ENCODE measurements at places on chromosomes 16 and 17.

- no peak for DNase-seq
These were observed 64.7 kb downstream of the KLHDC4 start for GRCh38 chr16:87701078-87701460.

DNA sequence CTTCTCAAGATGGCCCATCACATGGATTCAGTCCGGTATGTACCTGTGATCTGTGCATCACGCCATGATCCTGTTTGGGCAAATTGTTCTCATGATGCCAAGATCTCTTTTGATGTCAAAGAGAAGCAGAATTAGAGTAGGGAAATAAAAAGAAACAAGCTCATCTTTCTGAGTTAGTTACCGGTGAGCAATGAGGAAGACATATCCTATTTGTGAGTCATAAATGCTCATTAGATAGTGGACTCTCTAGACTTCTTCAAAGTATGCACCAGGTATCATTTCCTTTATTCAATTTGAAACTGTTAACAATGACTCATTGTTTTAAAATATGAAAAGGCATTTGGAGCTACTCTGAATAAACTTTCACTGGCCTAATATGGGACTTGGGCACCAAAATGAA, 8.0 kb upstream of the KRTAP4-12 start:
- DNase-seq: no peak

DNA sequence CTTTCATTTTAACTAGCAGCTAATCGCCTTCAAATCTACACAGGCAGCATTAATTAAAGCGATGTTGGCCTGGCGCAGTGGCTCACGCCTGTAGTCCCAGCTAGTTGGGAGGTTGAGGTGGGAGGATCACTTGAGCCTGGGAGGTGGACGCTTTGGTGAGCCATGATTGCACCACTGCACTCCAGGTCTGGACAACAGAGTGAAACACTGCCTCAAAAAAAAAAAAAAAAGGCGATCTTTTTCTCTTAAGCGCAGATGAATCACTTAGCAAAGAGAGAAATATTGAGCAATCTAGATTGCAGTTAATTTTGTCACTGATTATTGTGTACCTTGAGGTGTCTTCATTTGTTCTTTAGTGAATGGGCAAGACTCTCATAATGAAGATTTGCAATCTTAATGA, 12.4 kb downstream of the SNTB2 start:
- DNase-seq: no peak

- no peak for DNase-seq
These were observed 48.4 kb downstream of the FBXL20 start for GRCh38 chr17:39352986-39353385.

- no peak for DNase-seq
These were observed 27.7 kb upstream of the SBK1 start for GRCh38 chr16:28264656-28265055.

- no peak for DNase-seq
These were observed 4.2 kb upstream of the RPH3AL start for GRCh38 chr17:356671-357434.

- DNase-seq: peak; percentile 66
These were observed 40.6 kb upstream of the ARL6IP1 start for GRCh38 chr16:18841833-18842525.

GRCh38 chr16:23509441-23509754, 896 bp downstream of the GGA2 start:
- no peak for DNase-seq

DNA sequence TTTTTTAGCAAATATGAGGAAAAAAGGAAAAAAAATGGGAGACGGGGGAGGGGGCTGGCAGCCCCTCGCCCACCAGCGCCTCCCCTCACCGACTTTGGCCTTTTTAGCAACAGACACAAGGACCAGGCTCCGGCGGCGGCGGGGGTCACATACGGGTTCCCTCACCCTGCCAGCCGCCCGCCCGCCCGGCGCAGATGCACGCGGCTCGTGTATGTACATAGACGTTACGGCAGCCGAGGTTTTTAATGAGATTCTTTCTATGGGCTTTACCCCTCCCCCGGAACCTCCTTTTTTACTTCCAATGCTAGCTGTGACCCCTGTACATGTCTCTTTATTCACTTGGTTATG, 1.2 kb upstream of the TMEM88 start:
- DNase-seq: no peak

DNA sequence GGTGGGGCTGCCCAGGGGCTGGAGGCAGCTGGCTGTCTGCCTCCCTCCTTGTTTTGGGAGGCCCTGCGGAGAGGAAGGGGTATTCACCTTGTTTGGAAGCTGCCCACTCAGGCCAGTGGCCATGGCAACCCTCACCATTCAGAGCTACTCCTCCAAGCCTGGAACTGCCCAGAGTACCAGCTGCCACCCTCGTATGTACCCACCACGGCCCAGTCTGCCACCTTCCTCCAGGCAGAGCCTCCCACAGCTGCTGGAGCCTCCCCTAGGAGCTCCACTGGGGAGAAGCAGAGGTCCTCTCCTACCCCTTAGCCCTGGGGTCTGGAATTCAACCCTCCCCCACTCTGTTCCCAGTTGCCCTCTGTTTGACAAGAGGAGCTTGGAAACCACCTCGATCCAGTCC, 90.7 kb downstream of the AXIN2 start:
- no peak for DNase-seq

GRCh38 chr16:90084215-90084950, 7.3 kb upstream of the PRDM7 start:
- DNase-seq: no peak

- DNase-seq: no peak
These were observed 132.1 kb downstream of the CDH13 start for GRCh38 chr16:82758904-82759303.

GRCh38 chr16:86497551-86498021, 12.7 kb upstream of the FOXF1 start:
- no peak for DNase-seq

GRCh38 chr16:27973678-27974077, 89.8 kb downstream of the GSG1L start:
- no peak for DNase-seq

DNA sequence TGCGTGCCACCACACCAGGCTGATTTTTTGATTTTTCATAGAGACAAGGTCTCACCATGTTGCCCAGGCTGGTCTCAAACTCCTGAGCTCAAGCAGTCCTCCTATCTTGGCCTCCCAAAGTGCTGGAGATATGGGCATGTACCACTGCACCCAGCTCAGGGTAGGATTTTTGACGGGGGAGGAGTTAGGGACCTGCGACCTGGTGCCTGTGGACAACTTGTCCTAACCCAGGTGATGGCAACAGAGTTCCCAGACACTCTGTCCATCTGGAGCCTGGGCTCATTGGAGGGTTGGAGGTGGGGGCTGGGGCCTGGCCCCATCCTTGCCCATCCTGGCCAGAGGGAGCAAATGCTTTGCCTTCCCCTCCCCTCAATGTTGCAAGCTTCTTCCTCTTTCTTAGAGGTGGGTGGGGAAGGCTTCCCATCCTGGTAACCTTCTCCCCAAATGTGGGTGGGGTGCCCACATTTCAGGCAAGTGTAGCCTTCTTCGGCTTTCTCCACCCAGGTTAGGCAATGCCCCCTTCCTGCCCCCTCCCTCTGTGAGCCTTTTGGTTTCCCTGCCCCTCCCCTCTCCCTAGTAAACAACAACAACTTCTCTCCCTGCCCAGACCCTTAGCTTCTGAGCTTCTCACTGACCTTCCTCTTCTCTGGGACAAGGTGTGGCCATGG, 24.9 kb downstream of the RARA start:
- no peak for DNase-seq

- DNase-seq: no peak
These were observed 122.3 kb upstream of the LHX1 start for GRCh38 chr17:36814958-36815357.

GRCh38 chr16:11076259-11077018, 132.1 kb downstream of the CLEC16A start:
- DNase-seq: peak; percentile 32

DNA sequence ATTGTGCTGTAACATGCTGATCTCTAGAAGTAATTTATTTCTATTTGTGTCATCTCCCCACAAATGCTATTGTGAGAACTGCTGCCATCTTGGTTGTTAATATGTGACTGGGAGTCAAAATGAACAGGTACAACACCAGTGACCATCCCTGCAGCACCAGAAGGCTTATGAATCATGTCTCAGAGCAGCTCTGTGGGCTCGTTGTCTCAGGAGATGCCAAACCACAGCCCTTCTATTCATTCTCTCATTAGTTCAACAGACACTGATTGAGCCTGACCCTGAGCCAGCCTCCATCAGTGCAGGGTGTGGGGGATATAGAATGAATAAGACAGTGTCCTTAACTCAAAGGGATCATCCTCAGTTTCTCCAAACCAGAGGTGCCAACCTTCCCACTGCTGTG, 92.5 kb downstream of the UTP18 start:
- DNase-seq: no peak

- DNase-seq: no peak
These were observed 118.4 kb downstream of the VPS53 start for GRCh38 chr17:596287-596686.

DNA sequence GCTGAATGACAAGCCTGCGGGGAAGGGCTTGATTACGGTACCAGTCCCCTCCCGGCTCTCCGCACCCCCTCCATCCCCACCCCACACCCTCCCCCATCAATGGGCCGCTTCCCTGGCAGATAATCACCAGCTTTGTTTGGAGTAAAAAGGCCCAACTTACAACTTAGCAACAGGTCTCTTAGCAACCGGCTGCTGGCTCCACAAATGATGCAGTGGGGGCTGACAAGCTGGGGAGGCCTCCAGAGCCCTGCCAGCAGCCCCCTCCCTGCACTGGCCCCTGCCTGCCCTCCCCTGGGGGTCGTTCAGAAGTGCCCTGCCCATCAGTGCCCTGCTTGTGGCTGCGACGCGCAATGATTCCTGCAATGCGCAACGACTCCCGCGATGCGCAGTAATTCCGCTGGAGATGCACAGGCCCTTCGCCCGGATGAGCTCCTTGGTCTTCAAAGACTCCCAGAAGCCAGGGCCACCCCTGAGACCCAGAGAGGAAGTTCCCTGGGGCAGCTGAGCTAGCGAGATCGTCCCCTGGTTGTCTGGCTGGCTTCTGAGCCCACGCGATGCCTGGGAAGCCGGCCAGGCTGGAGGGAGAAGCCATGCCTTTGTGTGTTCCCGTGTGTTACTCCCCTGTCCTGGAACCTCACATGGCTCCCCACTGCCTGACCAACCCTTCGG, 23.3 kb downstream of the CPNE2 start:
- peak; percentile 96 for DNase-seq

DNA sequence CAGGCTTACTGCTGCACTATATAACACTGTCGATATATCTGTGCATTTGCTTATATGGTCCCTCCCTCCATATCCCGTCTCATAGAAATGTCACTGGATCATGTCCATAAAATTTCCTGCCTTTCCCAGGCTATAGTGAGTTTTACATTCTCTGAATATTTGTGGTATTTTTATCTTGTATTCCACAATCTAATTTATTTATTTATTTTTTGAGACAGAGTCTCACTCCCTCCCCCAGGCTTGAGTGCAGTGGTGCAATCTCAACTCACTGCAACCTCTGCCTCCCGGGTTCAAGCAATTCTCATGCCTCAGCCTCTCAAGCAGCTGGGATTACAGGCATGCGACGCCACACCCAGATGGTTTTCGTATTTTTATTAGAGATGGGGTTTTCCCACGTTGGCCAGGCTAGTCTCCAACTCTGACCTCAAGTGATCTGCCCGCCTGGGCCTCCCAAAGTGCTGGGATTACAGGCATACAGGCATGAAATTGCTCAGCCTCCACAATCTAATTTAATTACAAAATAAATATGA, 12.9 kb downstream of the TRIM37 start:
- no peak for DNase-seq

- no peak for DNase-seq
These were observed 18.9 kb upstream of the P2RX1 start for GRCh38 chr17:3935140-3935542.

- DNase-seq: no peak
These were observed 34.4 kb downstream of the TMEM92 start for GRCh38 chr17:50308666-50309065.

- DNase-seq: peak; percentile 74
These were observed 6.0 kb downstream of the ARHGAP23 start for GRCh38 chr17:38434178-38434665.

DNA sequence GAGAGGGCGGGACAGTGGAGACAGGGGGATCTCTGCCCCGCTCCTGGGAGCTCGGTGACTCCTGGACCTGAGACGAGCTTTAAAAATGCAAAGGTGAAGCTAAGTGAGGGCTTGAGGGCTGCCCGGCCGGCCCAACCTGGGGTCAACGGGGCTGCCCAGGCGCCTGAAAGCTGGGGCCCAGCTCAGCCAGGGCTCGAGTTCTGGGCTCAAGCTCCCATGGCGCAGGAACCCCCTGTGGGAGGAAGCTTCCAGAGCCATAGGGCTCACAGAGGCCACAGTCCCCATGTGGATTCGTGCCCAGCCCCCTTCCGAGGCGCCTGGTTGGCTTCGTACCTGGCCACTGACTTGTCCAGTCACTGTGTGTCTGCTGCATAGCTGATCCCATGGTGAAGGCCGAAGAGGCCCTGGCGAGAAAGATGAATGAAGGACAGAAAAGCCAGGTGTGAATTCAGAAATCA, 75.8 kb upstream of the GSE1 start:
- no peak for DNase-seq

- DNase-seq: no peak
These were observed 9.8 kb downstream of the MT4 start for GRCh38 chr16:56574625-56575024.

DNA sequence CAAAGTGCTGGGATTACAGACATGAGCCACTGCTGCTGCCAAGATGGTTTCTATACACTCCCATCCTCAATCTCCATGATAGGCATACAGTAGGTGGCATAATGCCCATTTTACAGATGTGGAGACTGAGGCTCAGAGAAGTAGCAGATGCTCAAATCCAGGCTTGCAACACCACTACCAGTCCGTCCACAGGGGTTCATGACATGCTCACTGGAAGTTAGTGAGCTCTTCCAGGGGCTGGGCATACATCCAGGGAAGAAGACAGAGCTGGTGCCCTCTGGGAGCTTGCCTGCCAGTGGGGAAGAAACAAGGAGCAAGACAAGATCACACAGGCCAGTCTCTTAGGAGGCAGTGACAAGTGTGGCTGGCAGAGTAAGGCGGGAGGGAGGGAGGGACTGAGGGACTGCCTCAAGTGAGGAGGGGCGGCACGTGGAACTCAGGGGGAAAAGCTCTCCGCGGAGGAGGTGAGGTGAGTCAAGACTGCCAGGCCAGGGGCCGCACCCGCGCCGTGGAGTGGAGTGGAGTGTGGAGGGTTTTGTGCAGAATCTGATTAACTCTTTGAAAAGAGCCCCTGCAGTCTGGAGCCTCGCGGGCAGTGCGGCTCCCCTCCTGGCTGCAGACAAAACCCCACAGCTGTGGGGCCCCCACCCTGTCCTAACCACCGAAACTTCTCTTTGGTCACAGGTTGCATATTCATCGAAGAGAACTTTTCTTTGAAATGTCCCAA, 27.9 kb downstream of the SREBF1 start:
- DNase-seq: no peak

All from putamen (tissue), 1 donor.